ENCODE measurements at places on chromosomes 1 and 21.
A peak's percentile ranks its signal among the peaks of the same experiment; 100 is the strongest.

GRCh38 chr1:170863621-170864020 is 71.7 kb upstream of the MROH9 start:
- no peak for DNase-seq

- peak; percentile 99 for DNase-seq
Observed at GRCh38 chr1:85328713-85329397, 52.4 kb upstream of the BCL10 start.

GRCh38 chr1:245256528-245256927 is 101.7 kb downstream of the KIF26B start:
- no peak for DNase-seq

- peak; percentile 57 for DNase-seq
Observed at GRCh38 chr21:31604591-31605190, 54.8 kb upstream of the SOD1 start.

- DNase-seq: no peak
Observed at GRCh38 chr1:244092964-244093638, 42.0 kb downstream of the ZBTB18 start.

DNA sequence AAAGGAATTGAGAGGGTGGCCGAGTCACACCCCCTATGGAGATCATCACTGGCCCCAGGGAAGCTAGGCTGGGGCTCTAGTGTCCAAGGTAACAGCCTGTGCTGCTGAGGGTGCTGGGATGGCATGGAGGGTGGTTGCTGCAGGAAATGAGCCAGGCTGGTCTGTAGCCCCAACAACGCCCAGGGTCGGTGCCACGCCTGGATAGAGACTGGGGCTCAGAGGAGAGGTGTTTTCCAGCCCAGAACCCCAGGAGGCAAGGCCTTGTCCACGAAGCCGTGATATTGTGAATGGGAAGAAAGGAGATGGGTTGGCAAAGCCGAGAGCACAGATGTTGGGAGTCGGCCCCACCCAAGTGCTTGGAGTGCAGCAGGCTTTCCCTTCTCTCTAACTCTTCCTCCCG is 68.9 kb upstream of the ACTRT2 start:
- DNase-seq: no peak

GRCh38 chr21:34274001-34274400 is 89.8 kb upstream of the KCNE2 start:
- DNase-seq: peak; percentile 25

- peak; percentile 45 for DNase-seq
Observed at GRCh38 chr1:61808968-61809367, 66.7 kb downstream of the PATJ start.

DNA sequence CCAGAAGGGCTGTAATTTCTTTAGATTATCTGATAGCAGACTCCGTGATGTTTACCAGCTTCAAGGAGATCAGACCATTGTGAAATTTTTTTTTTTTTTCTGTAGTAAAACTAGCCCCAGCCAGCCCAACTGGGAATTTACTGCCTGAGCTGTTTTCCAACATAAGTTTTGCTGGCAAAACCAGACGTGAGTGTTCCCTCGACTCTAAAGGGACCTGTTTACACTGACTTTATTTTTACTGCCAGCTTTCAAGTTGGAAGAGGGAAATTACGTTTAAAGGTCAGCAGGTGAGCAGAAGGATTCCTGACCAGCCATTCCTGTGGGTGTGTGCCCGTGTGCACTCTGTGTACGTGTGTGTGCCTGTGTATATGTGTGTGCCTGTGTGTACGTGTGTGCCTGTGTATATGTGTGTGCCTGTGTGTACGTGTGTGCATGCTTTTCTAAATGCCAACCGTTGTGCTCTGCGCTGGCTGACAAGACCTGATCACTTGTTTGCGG is 374 bp downstream of the MAB21L3 start:
- DNase-seq: no peak

Measured in EL (cell line).